IMR-90 (cell line): ENCODE measurements at places on chromosomes 5 and 9. TPM values are rescaled to one million over a fixed set of nuclear protein-coding genes. Genes with fewer than 3 reads are reported as not detected.
A peak's percentile ranks its signal among the peaks of the same experiment; 100 is the strongest.

GRCh38 chr5:135800656-135801055 lies 33.8 kb upstream of the SLC25A48 start:
- no peak overlapping the region for H3K27ac ChIP-seq
- DNase-seq = no peak
- no peaks in the 10 kb centered on the region for H3K27me3 ChIP-seq
- no peaks in the 10 kb centered on the region for H3K4me1 ChIP-seq
- no peaks in the 10 kb centered on the region for H3K36me3 ChIP-seq
- H3K4me3 ChIP-seq = no peak overlapping the region

DNA sequence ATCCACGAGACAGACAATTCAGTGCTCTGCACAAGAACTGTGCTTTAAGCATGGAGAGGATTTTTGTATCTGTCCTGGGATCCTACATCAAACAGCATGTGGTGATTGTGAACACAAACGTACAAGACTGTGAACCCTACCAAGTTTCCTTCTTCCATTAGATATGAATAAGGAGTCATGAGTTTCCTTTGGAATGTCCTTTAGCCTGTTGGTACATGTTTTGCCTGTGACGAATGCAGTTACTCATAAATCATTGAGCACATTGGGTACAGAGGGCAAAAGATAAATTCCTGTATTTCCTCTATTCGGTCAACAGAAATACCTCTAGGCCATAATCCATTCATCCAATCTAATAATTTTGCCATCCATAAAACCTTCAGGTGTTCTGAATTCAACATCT lies 61.5 kb downstream of the FXN start:
- H3K27me3 ChIP-seq = no peaks in the 10 kb centered on the region
- peak; percentile 84 for DNase-seq
- peaks cover 6% of the 10 kb centered on the region; the same call in 1 of the 2 replicates for H3K4me1 ChIP-seq
- H3K27ac ChIP-seq = peak overlapping the region; percentile 48; the same call in 1 of the 2 replicates
- H3K36me3 ChIP-seq = no peaks in the 10 kb centered on the region

DNA sequence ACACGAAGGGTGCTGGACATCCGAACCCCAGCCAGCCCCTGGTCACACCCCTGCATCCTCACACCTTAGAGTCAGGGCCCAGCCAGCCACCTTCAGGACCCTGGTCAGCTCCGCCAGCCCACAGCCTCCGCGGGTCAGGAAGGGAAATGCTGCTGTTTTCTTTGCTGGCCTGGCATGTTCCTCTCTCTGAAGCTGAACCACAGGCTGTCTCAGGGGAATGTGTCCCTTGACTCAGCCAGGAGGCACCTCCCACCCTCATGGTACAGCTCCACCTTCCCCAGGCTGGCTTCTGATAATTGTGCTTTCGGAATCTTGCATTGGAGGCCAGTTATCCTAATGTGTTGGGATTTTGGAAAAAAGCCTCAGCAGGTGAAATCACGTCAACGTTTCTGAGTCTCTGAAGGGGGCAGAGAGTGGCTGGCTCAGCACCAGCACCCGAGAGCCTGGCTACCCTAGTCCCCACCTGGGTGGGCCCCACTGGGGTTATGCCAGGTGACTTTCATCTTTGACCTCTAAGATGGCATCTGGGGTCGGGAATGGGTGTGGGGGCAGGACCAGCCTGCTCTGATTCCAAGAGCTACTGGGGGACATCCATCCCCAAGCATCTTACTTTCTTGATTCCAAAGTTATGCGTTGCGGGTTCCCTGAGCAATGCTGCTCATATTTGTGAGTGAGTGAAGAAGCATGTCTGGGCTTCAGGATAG lies 9.8 kb upstream of the OLFM1 start:
- H3K4me1 ChIP-seq = no peaks in the 10 kb centered on the region
- no peak for DNase-seq
- H3K4me3 ChIP-seq = no peak overlapping the region

- H3K27ac ChIP-seq = peak overlapping the region; percentile 98
- peaks cover 18% of the 10 kb centered on the region for H3K36me3 ChIP-seq
- peak; percentile 97 for DNase-seq
- peaks cover 33% of the 10 kb centered on the region for H3K4me1 ChIP-seq
- H3K27me3 ChIP-seq = no peaks in the 10 kb centered on the region
Measured at GRCh38 chr5:172897481-172898217, 61.6 kb upstream of the RPL26L1 start.

DNA sequence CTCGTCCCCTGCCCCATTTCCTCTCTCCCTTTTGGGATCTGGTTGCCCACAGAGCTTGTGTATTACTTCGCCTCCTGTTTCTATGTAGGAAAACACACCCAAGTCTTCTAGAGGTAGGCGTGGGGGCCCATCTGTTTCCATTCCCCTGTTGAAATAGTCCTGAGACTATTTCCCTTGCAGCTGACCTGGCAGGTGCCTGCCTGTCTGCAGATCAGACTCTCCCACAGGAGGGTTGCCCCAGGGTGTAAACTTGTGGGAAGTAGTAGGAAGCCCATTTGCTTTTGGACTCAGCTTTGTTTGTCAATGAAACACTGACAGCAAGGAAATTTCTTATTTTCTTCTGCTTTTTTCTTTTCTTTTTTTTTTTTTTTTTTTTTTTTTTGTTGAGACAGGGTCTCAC lies 16.3 kb upstream of the GARNL3 start:
- H3K27ac ChIP-seq = no peak overlapping the region
- no peaks in the 10 kb centered on the region for H3K4me1 ChIP-seq
- no peak overlapping the region for H3K4me3 ChIP-seq

DNA sequence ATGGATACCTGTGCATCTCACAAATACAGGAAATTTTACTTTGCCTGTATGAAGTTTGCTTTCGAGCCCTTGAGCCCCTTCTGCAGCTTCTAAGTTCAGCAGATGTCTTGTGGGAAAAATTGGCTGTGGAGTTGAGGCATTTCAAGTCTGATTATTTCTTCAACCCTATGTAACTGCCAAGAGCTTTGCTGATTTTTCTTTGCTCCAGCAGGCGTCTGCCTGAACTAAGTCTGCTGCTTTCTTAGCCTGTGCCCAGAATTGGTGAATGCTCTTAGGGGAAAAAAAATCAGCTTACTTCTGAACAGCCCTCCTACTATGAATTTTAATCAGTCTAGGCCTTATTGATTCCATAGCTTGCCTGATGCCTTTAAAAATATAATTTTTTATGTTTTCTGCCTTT lies 41.2 kb downstream of the RIC1 start:
- H3K4me1 ChIP-seq = no peaks in the 10 kb centered on the region
- no peak overlapping the region for H3K27ac ChIP-seq
- H3K36me3 ChIP-seq = peaks cover 15% of the 10 kb centered on the region
- DNase-seq = no peak

- H3K36me3 ChIP-seq = no peaks in the 10 kb centered on the region
- peak; percentile 16 for DNase-seq
- H3K4me1 ChIP-seq = no peaks in the 10 kb centered on the region
- no peaks in the 10 kb centered on the region for H3K27me3 ChIP-seq
- no peak overlapping the region for H3K4me3 ChIP-seq
- no peak overlapping the region for H3K27ac ChIP-seq
Measured at GRCh38 chr5:6812800-6813731, 99.8 kb downstream of the TENT4A start.

GRCh38 chr9:130660326-130660682 lies 4.1 kb upstream of the PRDM12 start:
- H3K27ac ChIP-seq = no peak overlapping the region
- no peaks in the 10 kb centered on the region for H3K36me3 ChIP-seq
- H3K27me3 ChIP-seq = peaks cover 97% of the 10 kb centered on the region
- H3K4me1 ChIP-seq = no peaks in the 10 kb centered on the region; the same call in 1 of the 2 replicates
- no peak overlapping the region for H3K4me3 ChIP-seq

GRCh38 chr5:51882647-51883046 lies 499.4 kb downstream of the ISL1 start:
- DNase-seq = no peak
- H3K4me1 ChIP-seq = no peaks in the 10 kb centered on the region
- no peak overlapping the region for H3K4me3 ChIP-seq
- H3K36me3 ChIP-seq = no peaks in the 10 kb centered on the region
- no peaks in the 10 kb centered on the region for H3K27me3 ChIP-seq

PCDHB13 gene
- 0.18 and 0.28 TPM in 2 replicates for total RNA-seq

FUT7 gene
- not detected in 2 replicates for total RNA-seq
